NAMALWA (cell line): ENCODE measurements at places on chromosomes 2 and 18.

GRCh38 chr2:171675810-171676345 lies 11.4 kb upstream of the DYNC1I2 start:
- DNase-seq, result no peak

- no peak for DNase-seq
These were observed 69.4 kb downstream of the SRD5A2 start for GRCh38 chr2:31511376-31511775.

- DNase-seq, result peak; percentile 60
These were observed 128.3 kb upstream of the ATP5MC3 start for GRCh38 chr2:175309799-175310198.

DNA sequence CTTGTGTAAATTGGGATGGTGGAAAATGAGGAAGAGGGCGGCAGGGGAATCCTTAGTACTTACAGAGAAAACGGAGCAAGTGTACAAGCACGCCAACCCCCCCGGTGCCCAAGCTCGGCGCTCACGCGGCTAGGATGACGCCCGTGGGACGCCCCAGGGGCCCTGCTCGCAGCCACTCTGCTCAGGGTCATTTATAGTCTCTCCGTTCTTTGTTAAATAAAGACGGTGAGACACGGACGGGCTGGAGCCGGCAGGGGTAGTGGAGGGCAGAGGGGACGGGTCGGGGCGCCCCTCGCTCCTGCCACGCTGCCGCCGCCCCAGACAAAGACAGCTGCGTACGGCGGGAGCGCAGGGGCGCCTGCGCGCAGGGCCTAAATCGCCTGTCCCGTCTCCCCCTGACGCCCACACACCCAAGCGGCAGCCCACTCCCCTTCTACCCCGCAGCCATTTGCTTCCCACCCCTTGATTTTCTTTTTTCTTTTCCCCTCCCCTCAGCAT lies 37.8 kb downstream of the PCBP1 start:
- DNase-seq, result peak; percentile 78

- DNase-seq, result no peak
These were observed 11.9 kb upstream of the AGFG1 start for GRCh38 chr2:227460070-227460485.

DNA sequence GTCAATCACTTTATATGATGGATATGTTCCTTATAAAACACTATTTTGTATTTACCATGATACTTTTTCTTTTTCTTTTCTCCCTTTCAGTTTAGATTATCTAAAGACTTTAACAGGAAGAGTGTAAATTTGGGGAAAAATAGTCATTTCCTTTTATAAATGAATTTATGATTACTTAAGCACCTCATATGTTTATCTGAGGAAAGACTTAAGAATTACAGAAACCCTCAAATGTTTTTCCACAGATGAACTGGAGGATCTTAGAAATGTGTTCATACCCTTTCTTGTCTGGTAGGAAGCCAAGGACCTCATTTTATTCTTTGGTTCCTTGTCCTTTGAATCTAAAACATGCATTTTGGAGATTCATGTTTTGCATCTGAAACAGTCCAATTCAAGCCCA lies 36.7 kb downstream of the MAPRE2 start:
- DNase-seq, result no peak

DNA sequence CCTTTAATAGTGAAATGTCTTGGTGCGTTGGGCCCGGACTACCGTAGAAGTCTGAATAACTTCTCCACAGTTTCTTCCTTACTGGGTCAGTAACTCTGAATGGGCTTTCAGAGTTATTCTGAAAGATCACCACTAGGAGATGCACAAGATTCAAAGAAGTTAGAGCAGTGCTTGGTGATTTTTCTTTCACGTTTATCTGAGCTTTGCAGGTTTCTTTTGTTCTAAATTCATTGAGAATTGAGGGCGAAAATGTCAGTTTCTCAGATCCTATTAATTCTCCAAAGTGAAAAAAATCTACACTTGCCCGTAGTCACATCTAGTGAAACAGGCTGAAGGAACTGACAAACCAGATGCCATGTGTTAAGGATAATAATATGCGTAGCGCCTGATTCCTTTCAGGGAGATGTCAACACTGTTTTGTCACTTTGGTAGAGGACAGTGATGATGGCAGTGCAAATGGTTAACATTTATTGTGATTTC lies 70.1 kb downstream of the QPCT start:
- DNase-seq, result peak; percentile 70

DNA sequence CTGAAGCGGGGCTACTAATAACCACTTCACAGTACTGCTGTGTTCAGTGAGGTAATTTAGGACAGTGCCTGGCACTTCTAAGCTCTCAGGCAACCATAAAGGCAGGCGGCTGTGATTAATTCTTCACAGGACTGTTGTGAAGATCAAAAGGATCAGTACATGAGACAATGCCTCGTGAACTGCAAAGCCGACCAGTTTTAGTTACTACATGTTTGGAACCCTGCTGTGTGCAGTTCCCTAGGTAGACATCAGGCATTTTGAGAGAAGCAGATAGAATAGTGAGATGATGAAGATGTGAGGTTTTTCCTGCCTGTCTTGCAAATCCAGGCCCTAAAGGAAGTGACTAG lies 19.1 kb downstream of the EFHD1 start:
- no peak for DNase-seq

DNA sequence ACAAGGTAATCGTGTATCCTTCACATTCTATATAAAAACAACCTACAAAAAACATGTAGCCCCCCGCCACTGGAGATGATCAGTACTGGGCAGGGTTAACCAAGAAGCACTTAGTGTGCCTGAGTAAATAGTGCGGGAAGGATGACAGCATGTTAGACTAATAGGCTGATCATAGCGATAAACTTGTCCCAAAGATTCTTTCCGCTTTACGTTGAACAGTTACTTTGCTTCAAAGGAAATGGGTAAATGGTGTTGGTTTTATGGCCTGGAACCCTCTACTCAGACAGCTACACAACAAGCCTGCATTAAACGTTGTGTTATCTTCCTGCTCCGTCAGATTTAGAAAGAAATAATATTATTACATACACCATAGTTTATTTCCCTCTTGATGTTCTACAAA lies 67.7 kb downstream of the CTAGE1 start:
- DNase-seq, result no peak

DNA sequence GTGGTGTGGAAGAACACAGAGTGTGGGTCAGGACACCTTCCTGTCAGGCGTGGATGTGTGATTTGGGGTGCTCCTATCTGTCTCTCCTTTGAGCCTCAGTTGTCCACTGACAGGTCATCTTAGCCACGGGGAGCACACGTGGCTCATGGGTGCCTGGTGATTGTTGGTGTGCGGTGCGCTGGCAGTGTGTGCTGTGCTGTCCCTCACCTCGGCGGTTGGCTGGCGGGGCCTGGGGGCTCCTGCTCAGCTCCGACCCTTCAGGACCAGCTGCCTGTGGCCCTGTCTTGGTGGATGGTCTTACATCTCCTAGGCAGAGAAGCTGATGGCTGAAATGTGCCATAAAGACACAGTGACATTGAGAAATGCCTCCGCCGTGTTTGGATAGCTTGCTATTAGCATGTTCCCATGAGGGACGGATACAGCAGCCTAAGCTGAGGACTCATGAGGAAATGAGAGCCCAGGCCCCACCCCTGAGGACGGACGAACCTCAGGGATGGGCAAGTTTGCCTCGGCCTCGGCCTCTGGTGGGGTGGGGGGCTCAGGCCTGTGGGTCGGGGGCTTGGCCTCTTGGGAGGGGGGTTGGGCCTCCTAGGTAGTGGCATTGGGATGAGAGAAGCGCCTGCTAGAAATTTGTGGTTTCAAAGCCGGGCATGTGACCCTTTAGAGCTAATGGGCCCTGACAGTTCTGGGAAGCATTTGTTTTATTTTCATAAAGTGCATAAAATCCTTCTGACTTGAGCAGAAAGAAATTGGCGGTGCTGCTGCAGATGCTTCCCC lies 20.3 kb upstream of the ASB1 start:
- DNase-seq, result no peak

DNA sequence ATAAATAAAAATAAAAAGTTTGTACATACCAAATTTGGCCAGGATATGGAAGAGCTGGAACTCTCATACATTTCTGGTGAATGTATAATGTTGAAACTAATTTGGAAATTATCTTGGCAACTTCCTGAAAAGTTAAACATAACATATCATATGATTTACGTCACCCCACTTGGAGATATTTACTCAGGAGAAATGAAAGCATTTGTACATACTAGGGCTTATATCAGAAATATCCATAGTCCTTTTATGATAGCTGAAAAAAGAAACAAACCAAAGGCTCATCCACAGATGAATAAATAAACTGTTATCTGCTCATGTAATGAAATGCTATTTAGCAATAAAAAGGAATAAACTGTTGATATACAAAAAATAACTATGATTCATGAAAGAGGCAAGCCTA lies 318.2 kb upstream of the NRXN1 start:
- no peak for DNase-seq

- DNase-seq, result no peak
These were observed 93.5 kb upstream of the TACR1 start for GRCh38 chr2:75292826-75293225.

DNA sequence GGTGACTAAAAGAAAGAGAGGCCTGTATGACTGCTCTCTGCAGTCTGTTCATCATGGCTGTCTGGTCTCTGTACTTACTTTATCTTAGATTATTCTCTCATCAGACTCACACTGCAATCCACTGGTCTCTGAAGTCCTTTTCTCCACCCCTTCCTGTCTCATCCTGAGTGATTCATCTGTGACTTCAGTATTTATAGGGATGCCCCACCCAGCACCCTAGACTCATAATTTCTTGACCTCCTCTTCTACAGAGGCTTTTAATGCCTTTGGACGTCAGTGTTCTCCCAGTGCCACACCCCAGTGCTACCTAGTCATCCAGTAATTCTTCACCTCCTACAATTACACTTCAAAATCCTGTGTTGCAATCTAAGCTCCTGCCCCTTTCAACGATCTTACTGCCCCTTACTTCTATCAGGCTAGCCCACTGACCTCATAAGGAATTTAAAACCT lies 14.9 kb upstream of the ITPRID2 start:
- no peak for DNase-seq

DNA sequence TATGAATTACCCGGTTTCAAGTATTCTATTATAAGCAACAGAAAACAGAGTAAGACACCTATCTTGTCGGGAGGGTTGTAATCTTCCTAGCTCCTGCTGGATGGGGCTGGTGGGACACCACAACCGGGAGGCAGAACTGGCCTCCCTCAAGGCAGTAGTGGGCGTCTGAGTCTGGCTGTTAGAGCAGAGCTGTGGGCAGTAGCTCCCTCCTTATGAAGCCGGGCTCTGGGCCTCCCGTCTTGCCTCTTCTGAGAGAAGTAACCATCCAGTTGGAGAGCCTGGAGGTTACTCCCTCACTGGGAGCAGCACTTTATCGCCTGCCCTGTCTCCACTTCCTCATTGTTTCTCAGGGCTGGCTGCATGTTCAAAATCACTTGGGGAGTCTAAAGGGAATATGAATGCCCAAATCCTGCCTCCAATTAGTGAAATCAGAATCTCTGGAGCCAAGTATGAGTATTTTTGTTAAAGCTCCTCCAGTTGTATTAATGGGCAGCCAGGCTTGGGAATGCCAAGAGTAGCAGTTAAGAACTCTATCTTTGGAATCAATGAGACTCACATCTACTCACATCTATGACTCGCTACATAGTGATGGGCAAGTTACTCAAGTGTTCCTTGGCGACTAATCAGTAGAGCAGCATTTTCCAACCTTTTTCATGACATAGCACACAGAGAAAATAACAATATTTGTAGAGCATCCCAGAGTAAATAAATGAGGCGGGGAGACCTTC lies 27.3 kb upstream of the NRP2 start:
- no peak for DNase-seq

DNA sequence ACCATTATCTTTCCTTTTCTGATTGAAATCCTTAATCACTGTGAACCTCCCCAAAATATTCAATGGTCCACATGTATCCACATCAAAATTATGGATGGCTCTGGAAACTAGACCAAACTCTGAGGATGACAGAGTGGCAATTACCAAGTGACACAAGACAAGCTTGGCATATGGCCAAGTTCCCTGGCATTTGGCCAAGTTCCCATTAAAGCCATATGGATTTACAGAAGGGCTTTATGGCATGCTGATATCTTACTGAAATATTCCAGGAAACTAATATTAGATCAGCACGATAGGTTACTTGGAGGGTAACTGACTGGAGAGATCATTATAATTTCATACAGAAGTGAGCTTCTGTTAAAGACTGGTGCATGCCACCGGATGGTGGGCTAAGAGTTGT lies 21.9 kb upstream of the CERS6 start:
- no peak for DNase-seq

GRCh38 chr2:196290136-196290535 lies 118.8 kb upstream of the STK17B start:
- no peak for DNase-seq

- DNase-seq, result no peak
These were observed 141.5 kb upstream of the FN1 start for GRCh38 chr2:215577356-215577755.

- no peak for DNase-seq
These were observed 13.9 kb downstream of the CLASP1 start for GRCh38 chr2:121635371-121635770.

GRCh38 chr2:95530734-95531133 lies 46.2 kb upstream of the TRIM43B start:
- no peak for DNase-seq

DNA sequence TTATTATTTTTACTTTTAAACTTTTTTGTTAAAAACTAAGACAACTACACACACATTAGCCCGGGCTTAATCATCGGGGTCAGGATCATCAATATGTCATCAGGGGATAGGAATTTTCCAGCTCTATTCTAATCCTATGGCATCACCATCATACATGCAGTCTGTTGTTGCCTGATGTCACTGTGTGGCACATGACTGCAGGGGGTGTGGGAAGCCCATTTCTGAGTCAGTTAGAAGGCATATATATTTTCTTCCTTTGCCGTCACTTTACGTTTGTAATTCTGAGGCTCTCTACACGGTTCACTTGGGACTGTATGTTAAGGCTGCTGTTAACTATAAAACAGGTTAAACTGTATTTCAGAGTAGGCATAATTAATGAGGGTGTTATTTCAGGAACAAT lies 144.4 kb upstream of the ITGA6 start:
- DNase-seq, result no peak

GRCh38 chr2:55148269-55148668 lies 83.8 kb downstream of the CLHC1 start:
- no peak for DNase-seq

- no peak for DNase-seq
These were observed 137.5 kb upstream of the RNF152 start for GRCh38 chr18:62030091-62030985.

DNA sequence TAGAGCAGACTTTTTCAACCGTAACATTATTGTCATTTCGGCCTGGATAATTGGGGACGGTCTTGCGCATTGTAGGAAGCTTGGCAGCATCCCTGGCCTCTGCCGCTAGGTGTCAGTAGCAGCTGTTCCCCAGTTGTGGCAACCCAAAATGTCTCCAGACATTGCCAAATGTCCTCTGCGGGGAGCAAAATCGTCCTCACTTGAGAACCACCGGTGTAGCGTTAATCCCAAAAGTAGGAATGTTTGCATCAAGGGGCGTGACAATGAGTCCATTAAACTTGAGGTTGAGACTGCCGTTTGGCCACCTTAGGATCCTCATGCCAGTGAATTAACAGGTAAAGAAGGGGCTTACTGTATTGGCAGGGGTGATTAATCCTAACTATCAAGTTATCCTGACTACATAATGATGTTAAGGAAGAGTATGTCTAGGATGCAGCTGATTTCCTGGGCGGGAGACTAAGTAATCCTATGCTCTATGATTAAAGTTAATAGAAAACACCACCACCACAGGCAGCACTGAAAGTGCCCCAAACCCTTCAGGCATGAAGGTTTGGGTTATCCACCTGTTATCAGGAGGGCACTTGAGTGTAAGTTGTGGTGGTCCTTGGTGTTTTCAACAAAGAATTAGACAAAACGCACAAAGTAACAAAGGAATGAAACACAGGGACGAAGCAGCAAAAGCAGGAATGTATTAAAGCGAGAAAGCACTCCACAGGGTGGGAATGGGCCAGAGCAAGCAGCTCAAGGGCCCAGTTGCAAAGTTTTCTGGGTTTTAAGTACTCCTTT lies 4.9 kb upstream of the ZC3H8 start:
- DNase-seq, result peak; percentile 87
